GM06990 (cell line): ENCODE measurements at places on chromosomes 7 and 10.
A peak's percentile ranks its signal among the peaks of the same experiment; 100 is the strongest.

GRCh38 chr7:50828116-50828515 lies 45.4 kb upstream of the GRB10 start:
- DNase-seq: no peak

- no peak for DNase-seq
Observed at GRCh38 chr7:3120513-3120912, 76.8 kb upstream of the CARD11 start.

- no peak for DNase-seq
Observed at GRCh38 chr7:128879461-128879938, 16.8 kb downstream of the ATP6V1F start.

- peak; percentile 71 for DNase-seq
Observed at GRCh38 chr10:86389441-86390193, 23.0 kb upstream of the GRID1 start.

DNA sequence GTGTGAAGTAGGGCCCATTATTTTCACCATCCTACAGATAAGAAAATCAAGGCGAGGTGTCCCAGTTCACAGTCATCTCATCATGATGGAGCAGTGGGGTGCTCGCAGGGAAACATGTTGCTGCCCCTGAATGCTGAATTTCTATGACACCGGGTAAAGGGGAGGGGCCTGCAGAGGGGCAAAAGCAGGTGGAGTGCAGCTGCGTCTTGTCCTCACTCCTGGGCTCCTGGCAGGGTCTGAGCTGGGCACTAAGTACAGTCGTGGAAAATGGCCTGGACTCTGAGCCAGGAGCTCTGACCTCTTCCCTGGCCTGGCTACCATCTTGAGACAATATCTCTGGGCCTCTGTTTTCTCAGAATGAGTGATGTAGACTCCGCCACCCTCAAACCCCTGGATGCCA lies 253.1 kb upstream of the PITRM1 start:
- DNase-seq: no peak

DNA sequence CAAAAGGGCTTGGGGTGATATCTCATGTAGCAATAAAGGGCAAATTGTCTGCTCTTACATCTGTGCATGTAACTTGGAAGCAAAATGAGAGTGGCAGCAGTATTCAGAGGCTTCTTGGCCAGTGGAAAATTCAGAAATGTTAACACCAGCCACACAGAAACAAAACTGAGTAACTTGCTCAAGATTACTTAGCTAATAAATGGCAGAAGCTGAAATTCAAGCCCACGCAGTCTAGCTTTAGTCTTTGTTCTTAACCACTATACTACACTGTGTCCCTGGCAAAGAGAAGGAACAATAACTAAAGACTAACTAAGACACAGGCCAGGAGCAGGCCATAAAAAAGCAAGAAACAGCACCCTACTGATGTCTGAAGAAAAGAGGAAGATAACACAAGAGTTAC lies 185.9 kb upstream of the ASAH2 start:
- DNase-seq: no peak

DNA sequence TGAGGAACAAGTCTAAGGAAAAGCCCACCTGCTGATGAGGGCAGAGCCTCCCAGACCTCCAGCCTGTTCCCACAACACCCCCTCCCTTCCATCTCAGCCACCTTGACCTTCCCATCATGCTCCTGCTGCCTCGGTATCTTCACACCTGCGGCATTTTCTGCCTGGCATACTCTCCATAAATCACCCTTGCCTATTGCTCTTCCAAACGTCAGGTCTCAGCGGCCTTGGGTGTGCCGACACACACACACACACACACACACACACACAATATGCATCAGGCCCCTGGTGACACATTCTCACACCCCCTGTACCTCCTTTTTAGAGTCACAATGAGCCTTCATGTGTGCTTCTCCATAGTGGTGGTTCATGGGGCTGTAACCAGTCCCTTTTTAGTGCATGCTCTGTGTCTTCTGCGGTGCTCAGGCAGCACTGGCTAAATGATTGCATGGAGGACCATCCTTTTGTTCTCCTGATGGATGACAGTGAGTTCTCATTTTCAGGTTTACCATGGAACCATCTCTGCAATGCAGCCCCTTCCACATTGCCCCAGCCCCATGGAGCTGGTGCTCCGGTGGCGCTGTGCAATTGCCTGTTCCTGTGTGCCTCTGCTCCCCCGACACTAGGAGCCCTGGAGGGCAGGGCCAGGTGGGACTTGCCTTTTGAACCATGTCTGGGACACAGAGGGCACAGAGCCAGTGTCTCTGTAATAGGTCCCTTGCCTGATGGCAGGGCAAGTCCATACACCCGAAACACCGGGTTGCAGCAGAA lies 4.5 kb downstream of the ADIRF start:
- peak; percentile 1 for DNase-seq

GRCh38 chr10:73357166-73357565 lies 1.5 kb downstream of the CFAP70 start:
- DNase-seq: no peak

GRCh38 chr7:36855330-36855729 lies 131.0 kb upstream of the AOAH start:
- no peak for DNase-seq

DNA sequence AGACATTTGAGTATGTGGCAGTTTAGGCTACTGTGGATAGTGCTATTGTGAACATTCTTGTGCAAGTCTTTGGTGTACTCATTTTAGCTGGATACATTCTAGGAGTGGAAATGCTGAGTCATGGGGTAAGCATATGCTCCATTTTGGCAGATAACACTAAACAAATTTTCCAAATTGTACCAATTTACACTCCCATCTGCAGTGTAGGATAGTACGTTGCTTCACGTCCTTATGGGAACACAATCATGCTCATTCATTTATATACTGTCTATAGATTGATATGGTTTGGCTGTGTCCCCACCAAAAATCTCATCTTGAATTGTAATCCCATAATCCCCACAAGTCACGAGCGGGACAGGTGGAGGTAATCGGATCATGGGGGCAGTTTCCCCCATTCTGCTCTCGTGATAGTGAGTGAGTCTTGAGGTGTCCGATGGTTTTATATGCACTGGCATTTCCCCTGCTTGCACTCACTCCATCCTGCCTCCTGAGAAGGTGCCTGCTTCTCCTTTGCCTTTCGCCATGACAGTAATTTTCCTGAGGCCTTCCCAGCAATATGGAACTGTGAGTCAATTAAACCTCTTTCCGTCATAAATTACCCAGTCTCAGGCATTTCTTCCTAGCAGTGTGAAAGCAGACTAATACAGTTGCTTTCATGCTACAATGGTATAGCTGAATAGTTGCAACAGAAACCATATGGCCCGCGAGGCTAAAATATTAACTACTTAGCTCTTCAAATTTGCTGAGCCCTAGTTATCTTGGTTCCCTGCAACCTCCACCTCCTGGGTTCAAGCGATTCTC lies 25.6 kb downstream of the RNF216 start:
- no peak for DNase-seq

- no peak for DNase-seq
Observed at GRCh38 chr10:131748191-131748590, 152.6 kb upstream of the PPP2R2D start.

GRCh38 chr10:89891006-89891535 lies 189.7 kb downstream of the KIF20B start:
- no peak for DNase-seq

DNA sequence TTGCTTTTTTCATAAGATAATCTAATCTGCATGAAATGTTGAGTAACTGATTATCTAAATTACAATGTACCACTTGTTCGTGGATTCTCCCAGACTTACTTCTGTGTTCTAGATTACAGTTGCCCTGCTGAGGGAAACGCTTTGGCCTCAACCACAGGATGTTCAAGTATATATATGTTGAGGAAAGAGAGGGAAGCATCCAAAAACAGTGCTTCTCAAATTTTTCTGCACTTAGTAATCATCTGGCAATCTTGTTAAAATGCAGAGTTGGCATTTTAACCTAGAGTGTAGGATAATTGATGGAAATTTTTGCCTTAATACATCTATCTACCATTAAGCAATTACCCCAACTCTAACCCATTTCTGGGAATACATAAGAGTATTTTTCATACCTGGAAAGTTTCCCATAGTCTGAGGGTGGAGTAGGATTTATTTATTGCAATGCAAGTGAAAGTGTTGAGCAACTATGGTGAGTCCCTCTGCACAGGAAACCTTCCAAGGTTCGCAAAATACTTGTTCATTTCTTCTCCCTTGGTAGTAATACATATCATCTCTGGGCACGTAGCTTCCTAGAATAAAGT lies 59.6 kb upstream of the C1GALT1 start:
- no peak for DNase-seq

DNA sequence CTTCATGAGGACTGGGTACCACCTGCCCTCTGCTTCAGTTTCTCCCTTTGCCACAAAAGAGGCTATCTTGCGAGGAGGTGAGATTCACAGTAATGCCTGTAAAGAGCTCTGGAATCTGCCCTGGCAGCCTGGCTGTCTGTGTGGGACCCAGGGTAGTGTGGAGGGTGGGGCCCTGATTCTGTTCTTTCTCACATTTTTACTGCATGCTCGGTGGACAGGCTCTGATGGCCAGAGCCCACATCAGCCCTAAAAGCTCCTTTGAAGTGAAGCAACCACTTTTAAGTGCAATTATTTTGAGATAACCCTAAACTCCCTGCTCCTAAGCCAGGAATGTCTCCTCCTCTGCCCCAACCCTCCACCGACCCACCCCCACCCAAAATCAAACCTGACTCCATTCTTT lies 92.1 kb upstream of the PODXL start:
- DNase-seq: no peak

DNA sequence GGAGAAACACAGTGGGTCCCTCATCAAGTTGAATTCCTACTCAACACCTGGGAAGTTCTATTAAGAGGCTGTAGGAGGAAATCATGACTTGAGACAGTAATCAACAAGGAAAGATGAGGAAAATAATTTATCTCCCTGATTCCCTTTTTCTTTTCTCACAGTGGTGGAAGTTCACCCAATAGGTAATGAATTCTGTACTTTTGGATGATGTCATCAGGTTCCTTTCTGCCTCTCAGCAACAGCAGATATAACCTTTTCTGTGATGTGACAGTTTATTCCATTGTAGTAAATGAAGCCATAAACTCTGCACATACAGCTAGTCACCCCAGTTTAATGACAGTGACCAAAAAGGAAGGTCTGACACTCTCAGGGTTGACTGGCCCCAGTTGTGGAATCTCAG lies 1265.0 kb downstream of the NXPH1 start:
- DNase-seq: no peak

DNA sequence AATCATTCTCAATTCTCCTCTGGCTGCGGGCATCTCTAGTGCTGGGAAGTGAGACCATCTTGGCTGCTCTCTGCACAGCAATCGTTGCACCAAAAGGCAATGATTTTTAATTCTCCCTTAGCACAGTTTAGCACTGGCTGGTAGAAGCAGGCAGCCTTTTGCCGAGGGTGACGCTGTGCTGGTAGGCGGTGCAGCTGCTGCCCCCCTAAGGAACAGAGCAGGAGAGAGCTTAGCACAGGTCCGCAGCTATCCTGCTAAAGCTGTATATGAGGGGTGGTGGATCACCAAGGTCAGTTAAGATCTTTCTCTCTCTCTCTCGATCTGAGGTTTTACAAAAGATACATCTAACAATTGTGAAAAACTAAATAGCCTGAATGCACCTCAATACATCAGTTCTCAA lies 390.1 kb downstream of the GATA3 start:
- peak; percentile 15 for DNase-seq

DNA sequence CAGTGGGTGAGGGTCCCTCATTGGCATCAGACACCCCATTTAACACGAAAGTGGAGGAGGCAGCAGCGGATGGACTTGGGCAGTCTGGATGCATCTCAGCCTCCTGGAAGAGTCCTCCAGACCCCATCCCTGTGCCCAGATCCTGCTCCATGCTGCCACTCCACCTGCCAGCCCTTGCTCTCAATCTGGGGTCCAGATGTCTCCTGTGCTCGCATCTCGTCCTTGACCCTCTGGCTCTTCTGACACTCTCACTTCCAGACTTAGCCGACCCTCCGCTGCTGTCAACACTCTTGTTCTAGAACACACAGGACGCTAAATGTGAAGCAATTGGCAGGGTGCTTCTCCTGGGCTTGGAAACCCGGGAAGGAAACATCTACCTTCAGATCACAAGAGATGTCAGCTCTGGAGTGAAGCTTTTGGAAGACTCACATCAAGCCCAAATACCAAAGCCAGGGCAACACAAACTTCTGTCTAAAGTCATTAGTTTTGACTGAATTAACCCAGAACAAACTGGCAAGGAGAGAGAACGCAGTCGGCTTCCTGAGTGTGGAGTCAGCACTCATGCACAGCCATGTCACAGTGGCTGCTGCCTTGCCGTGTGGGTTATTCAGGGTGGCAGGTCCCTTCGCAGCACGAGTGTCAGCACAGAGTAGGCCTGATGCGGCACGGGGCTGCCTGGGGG lies 379.1 kb downstream of the TCERG1L start:
- DNase-seq: no peak

- DNase-seq: no peak
Observed at GRCh38 chr10:1646332-1646731, 91.0 kb downstream of the ADARB2 start.

DNA sequence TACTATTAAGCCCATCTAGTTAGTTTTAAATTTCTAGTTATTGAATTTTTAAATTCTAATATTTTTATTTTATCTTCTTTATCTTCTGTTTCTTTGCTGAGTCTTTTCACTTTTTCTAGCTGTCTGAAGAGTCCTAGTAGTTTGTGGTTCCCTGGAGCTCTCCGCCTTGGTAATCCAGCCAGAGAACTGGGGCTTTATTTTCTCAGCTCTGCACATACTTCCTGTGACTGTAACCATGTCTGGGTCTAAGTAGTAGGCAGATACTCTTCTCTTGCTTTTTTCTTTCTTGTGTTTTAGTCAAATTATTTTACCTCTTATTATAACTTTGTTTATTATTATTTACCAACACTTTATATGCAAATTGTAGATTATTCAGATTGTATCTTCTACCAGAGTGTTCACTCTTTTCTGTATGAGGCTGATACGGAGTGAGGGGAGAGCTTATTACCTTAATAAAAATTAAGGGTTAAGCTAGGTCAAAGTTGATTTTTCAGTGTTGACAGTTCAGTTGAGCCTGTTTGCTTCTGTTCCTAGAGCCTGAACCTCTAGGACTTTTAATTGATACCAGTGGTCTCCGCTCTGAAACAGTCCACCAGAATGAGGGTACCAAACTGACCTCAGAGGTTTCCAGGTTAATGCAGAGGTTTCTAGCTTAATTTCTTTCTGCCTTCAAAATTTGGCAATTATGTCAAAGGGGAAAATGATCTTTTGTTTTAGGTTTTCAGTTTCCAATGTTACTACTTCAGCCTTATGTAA lies 155.4 kb downstream of the ADK start:
- DNase-seq: no peak

DNA sequence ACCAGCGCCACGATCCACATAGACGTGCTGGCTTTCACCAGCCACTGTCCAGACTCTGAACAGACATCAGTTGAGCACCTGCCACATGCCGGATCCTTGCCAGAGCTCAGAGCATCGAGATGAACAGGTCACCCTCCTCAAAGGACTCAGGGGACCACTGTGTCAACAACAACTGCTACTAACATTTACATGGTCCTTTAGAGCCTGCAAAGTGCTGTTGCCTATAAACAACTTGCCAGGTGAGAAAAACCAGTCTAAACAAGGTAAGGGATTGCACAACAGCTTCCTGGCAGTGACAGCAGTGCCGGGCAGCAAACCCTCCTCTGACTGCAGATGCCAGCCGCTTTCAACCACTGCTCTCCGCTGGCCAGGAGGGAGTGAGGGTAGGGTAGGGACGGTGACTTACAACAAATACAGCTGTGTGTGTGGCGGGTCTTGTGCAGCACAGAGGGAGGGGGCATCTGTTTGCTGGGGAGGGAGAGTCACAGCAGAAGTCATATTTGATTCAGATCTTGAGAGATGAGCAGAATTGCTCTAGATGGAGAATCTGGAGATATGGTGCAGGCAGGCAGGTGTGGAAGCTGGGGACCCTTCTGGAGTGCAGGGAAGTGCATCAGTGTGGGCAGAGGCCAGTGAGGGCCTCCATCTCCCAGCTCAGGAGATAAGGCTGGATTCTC lies 32.8 kb upstream of the RHEB start:
- no peak for DNase-seq
